Naive thymus-derived CD8-positive, alpha-beta T cell (primary cell): ENCODE measurements at places on chromosomes 2 and 18. TPM values are rescaled to one million over a fixed set of nuclear protein-coding genes. Genes with fewer than 3 reads are reported as not detected.

- no peak for DNase-seq
- H3K27ac ChIP-seq, result no peak overlapping the region
- peaks cover 2% of the 10 kb centered on the region for H3K27me3 ChIP-seq
- peaks cover 7% of the 10 kb centered on the region for H3K4me1 ChIP-seq
- H3K4me3 ChIP-seq, result no peak overlapping the region
Observed at GRCh38 chr2:2901384-2902345, 476.0 kb downstream of the EIPR1 start.

GRCh38 chr2:233820774-233821105 is 33.6 kb downstream of the HJURP start:
- no peak overlapping the region for H3K4me3 ChIP-seq
- no peak for DNase-seq
- no peaks in the 10 kb centered on the region for H3K36me3 ChIP-seq

DNA sequence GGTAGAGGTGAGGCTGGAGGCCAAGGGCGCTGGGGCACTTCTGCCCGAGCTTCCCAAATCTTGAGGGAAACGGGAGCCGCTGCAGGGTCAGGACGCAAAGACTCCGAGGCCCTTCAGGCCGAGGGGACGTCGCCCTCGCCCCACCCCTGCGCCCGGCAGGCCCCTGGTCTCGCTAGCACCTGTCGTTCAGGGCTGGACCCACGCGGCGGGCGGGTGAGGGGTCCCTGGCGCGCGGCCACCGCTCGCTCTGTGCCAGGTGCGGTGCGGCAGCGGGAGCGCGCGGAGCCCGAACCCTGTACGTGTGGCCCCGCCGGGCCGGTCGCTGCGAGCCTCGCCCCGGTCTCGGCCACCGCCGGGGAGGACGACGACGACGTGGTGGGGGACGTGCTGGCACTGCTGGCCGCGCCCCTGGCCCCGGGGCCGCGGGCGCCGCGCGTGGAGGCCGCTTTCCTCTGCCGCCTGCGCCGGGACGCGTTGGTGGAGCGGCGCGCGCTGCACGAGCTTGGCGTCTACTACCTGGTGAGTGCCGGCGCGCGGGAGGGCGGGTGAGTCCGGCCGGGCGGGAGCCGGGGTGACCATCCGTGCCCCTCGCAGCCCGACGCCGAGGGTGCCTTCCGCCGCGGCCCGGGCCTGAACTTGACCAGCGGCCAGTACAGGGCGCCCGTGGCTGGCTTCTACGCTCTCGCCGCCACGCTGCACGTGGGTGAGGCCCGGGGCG is 4.9 kb downstream of the ERFE start:
- H3K27ac ChIP-seq, result no peak overlapping the region
- no peaks in the 10 kb centered on the region for H3K36me3 ChIP-seq
- H3K4me1 ChIP-seq, result peaks cover 18% of the 10 kb centered on the region
- DNase-seq, result no peak
- H3K27me3 ChIP-seq, result peaks cover 17% of the 10 kb centered on the region

- no peak overlapping the region for H3K4me3 ChIP-seq
- H3K36me3 ChIP-seq, result peaks cover 21% of the 10 kb centered on the region
- DNase-seq, result no peak
- no peaks in the 10 kb centered on the region for H3K27me3 ChIP-seq
- H3K4me1 ChIP-seq, result no peaks in the 10 kb centered on the region
- H3K27ac ChIP-seq, result no peak overlapping the region
Observed at GRCh38 chr18:24372279-24372872, 25.2 kb downstream of the OSBPL1A start.

- no peak for DNase-seq
- peaks cover 10% of the 10 kb centered on the region for H3K4me1 ChIP-seq
- no peaks in the 10 kb centered on the region for H3K27me3 ChIP-seq
Observed at GRCh38 chr18:62838475-62839098, 123.2 kb downstream of the PHLPP1 start.

DNA sequence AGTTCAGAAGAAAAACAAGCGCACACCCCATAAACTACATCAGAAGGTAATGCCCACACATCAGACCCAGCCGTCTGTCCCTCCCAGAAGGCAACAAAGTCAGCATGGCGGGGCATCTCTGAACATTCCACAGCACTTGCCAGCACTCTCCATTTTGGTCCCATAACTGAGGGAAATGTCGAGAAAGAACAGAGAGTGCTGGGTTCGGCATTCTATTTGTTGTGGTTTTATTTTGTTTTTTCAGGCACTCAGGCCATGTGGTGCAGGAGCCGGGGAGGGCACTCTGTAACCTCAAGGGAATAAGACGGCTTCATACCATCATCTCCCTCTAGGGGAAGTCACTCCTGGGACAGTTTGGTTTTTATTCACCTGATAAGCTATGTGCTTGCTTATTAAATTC is 156.0 kb downstream of the SEPTIN10 start:
- H3K27ac ChIP-seq, result no peak overlapping the region
- H3K4me3 ChIP-seq, result no peak overlapping the region
- no peak for DNase-seq
- no peaks in the 10 kb centered on the region for H3K36me3 ChIP-seq
- H3K27me3 ChIP-seq, result no peaks in the 10 kb centered on the region

DNA sequence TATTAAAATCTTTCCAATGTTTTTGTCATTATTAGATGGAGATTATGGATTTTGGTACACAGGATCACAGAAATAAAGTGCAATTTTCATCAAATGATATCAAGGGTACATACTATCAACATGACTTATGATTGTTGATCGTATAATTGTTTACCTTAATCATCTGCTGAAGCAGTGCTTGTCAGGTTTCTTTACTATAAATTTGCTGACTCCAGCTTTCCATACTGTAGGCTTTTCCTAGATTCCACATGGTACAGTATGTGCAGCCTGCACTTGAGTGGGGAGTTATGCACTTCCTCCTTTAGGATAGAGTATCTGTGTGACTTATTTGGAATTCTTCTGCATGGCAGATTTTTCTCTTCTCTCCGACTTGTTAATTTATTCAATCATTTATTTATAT is 187.6 kb upstream of the DPP10 start:
- DNase-seq, result no peak
- no peak overlapping the region for H3K27ac ChIP-seq
- H3K36me3 ChIP-seq, result no peaks in the 10 kb centered on the region

DNA sequence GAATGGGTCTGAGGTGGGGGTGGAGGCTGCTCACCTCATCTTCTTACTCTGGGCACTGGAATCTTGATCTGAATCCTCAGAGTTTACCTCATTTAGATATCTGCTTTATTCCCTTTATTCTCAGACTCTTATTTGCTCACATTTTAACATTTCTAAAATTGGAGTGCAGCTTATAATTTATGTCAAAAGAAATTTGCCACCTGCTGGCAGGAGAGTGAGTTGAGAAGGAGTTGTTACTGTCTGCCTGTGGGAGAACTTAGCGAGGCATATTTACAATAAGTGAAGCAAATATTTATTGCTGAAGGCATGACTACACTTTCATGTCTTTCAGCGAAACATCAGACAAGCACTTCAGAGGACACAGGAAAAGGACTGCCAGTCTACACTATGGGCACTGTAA is 16.4 kb upstream of the KIAA2012 start:
- no peak overlapping the region for H3K27ac ChIP-seq
- H3K36me3 ChIP-seq, result no peaks in the 10 kb centered on the region
- DNase-seq, result no peak
- no peak overlapping the region for H3K4me3 ChIP-seq
- H3K27me3 ChIP-seq, result peaks cover 31% of the 10 kb centered on the region

DNA sequence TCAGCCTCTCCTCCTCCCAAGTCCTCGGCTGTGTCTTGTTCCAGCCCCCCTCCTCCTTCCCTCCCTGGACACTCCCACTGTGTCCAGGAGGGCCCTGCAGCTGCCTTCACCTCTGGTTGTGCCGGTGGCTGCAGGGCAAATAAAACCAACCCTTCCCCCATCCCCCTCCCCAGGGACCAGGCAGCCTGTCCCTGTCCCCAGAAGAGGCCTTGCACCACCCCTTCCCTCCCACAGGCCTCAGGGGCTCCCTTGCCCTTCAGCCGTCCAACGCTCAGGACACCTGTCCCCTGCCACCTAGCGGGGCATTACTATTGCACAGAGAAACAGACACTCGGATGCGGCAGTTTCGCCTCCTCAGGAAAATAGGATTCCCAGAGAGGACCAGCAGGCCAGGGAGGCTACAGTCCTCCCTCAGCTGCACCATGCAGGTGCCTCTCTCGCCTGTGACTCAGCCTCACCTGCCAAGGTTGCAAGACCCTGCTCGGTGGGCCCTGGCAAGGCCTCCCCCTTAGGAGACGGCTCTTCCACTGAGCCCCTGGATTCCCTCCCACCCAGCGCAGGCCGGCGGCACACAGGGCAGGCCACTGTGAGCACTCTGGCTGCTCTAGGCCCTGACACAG is 5.5 kb upstream of the GPC1 start:
- no peaks in the 10 kb centered on the region for H3K4me1 ChIP-seq
- no peak overlapping the region for H3K4me3 ChIP-seq
- no peaks in the 10 kb centered on the region for H3K36me3 ChIP-seq
- H3K27ac ChIP-seq, result no peak overlapping the region
- no peak for DNase-seq
- peaks cover 14% of the 10 kb centered on the region for H3K27me3 ChIP-seq

GRCh38 chr2:32617599-32618189 is 10.2 kb upstream of the TTC27 start:
- H3K36me3 ChIP-seq, result peaks cover 77% of the 10 kb centered on the region
- no peak overlapping the region for H3K4me3 ChIP-seq
- no peaks in the 10 kb centered on the region for H3K27me3 ChIP-seq
- DNase-seq, result no peak

The SP140L gene
- 91.7 TPM for total RNA-seq

The HDAC4 gene
- total RNA-seq, result 37.3 TPM

The ZNF516 gene
- total RNA-seq, result 27.2 TPM
